ENCODE measurements at places on chromosomes 16 and 17. TPM values are rescaled to one million over a fixed set of nuclear protein-coding genes. Genes with fewer than 3 reads are reported as not detected.

Gene GP1BA
- total RNA-seq: 0.14 TPM

Gene NPIPA8
- total RNA-seq: 0.05 TPM

Gene DNAAF8
- 0.38 TPM for total RNA-seq

Gene PIGQ
- total RNA-seq: 14.4 TPM

Gene CCL1
- 0.71 TPM for total RNA-seq

Gene SENP3
- total RNA-seq: 54.2 TPM

Gene CTRL
- total RNA-seq: 0.61 TPM

Gene TEX19
- total RNA-seq: 0.57 TPM

Gene CCL14
- 4.1 TPM for total RNA-seq

Gene KRT27
- 0.14 TPM for total RNA-seq

Gene TNFRSF17
- 3.3 TPM for total RNA-seq

Gene KRTAP1-5
- total RNA-seq: not detected

Gene CCL4
- total RNA-seq: 7.3 TPM

Gene LYRM9
- 3.8 TPM for total RNA-seq

Gene ZNF668
- 4.3 TPM for total RNA-seq

Gene TP53TG3C
- total RNA-seq: not detected

Gene CD300A
- total RNA-seq: 28.0 TPM

Gene PRSS36
- total RNA-seq: 5.7 TPM

Gene CD300H
- total RNA-seq: 0.38 TPM

Gene SCIMP
- 0.80 TPM for total RNA-seq

Gene IRX5
- 0.61 TPM for total RNA-seq

Gene OR3A2
- total RNA-seq: 0.52 TPM

Gene NHLRC4
- total RNA-seq: 5.5 TPM

Gene KRTAP4-3
- not detected for total RNA-seq

Gene MT4
- 7.5 TPM for total RNA-seq

Gene COPS3
- 105 TPM for total RNA-seq

Gene KANSL1
- 101 TPM for total RNA-seq

Gene SOX15
- 0.94 TPM for total RNA-seq

Gene TP53TG3B
- total RNA-seq: not detected

Gene KRT32
- total RNA-seq: 2.5 TPM

Gene TBC1D3H
- total RNA-seq: 0.05 TPM

Gene NEUROD2
- not detected for total RNA-seq

Gene TEDC2
- 11.0 TPM for total RNA-seq

Gene TSEN54
- total RNA-seq: 36.3 TPM

Gene RPS15A
- total RNA-seq: 6,149 TPM

Gene CTRB2
- total RNA-seq: not detected

Gene ABI3
- total RNA-seq: 13.4 TPM

Gene SCARF1
- total RNA-seq: 4.2 TPM

Gene CDC6
- total RNA-seq: 24.5 TPM

Gene CDRT4
- 1.5 TPM for total RNA-seq

Gene PRSS21
- 1.2 TPM for total RNA-seq

Gene TM4SF5
- total RNA-seq: not detected

Gene MYH2
- total RNA-seq: 0.09 TPM

Gene CDH11
- total RNA-seq: 7.5 TPM

Gene NETO2
- total RNA-seq: 10.1 TPM

Gene GRN
- total RNA-seq: 74.8 TPM

Gene CSH1
- total RNA-seq: 2.3 TPM
